ENCODE measurements at places on chromosomes 7 and 10. TPM values are rescaled to one million over a fixed set of nuclear protein-coding genes. Genes with fewer than 3 reads are reported as not detected.
A peak's percentile ranks its signal among the peaks of the same experiment; 100 is the strongest.

- peak overlapping the region; percentile 99 for H3K27ac ChIP-seq
- no peak for DNase-seq
Observed at GRCh38 chr7:104983076-104983577, 30.9 kb upstream of the KMT2E start.

Gene PAX2
- 0.30 TPM for total RNA-seq

Gene CAV1
- 4.9 TPM for total RNA-seq

DNA sequence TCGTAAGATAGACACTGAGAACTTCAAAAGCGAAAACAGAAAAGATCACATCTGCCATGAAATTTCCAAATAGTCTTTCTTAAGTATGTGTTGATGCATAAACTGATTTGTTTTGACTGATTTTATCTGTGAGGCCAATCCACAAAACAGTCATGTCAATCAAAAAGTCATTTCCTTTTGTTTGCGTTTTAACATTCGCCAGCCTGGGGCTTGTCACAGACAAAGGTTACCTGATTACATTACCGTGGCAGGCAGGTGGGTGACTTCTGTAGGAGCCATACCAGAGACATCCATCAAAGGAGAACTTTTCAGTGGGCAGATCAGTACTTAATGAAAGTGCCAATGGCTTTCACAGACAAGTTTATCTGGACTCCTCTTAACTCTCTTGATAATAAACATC, 45.5 kb upstream of the BET1 start:
- DNase-seq: no peak
- no peak overlapping the region for H3K4me3 ChIP-seq
- peaks cover 2% of the 10 kb centered on the region for H3K27me3 ChIP-seq

DNA sequence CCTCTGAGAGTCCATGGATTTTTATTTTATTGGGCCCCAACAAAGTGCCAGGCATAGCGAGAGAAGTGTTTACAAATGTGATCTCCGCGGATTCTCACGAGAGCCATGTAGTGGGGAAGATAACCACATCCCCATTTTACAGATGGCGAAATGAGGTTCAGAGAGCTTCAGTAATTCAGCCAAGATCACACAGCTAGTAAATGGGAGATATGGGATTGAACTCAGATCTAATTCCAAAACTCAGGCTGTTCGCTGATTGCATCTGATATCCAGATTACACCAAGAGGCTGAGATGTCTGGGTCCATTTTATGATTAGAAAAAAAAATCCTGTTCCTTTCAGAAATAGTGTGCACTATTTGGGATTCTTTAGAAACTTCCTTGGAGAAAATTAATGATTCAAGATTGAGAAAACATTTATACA, 1.3 kb downstream of the FAS start:
- no peak overlapping the region for H3K4me3 ChIP-seq
- H3K27me3 ChIP-seq: peaks cover 2% of the 10 kb centered on the region
- no peak overlapping the region for H3K27ac ChIP-seq
- peaks cover 5% of the 10 kb centered on the region for H3K4me1 ChIP-seq
- DNase-seq: no peak
- H3K36me3 ChIP-seq: no peaks in the 10 kb centered on the region

- H3K36me3 ChIP-seq: no peaks in the 10 kb centered on the region
- H3K4me3 ChIP-seq: no peak overlapping the region
- DNase-seq: peak; percentile 89
- H3K27me3 ChIP-seq: no peaks in the 10 kb centered on the region
Observed at GRCh38 chr7:130356121-130356875, 11.7 kb downstream of the CPA5 start.

DNA sequence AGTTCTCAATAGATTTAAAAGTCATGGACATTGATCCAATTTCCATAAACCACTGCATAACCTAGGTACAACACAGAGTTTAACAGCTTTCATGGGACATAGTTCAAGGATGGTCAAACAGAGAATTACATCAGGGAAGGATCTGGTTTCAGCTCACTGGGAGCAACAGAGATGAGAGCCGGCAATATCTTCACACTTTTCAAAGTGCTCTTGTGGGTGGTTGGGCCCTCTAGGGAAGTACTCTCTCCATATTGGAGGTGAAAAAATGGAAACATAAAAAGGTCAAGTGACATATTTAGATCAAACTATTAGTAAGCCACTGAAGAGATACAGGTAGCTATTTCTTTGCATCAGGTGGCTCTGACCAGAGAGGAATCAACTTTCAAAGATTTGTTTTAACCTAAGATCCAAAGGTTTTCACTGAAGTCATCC, 61.8 kb upstream of the LRRN3 start:
- H3K27ac ChIP-seq: no peak overlapping the region
- DNase-seq: no peak
- no peak overlapping the region for H3K4me3 ChIP-seq
- no peaks in the 10 kb centered on the region for H3K27me3 ChIP-seq

Gene SPDYE2
- total RNA-seq: not detected

- no peak for DNase-seq
- H3K27ac ChIP-seq: no peak overlapping the region
- H3K4me3 ChIP-seq: no peak overlapping the region
Observed at GRCh38 chr7:137933270-137934017, 68.4 kb downstream of the CREB3L2 start.

GRCh38 chr7:77239471-77239870, 39.9 kb upstream of the FGL2 start:
- H3K36me3 ChIP-seq: no peaks in the 10 kb centered on the region
- 0 out of 2 replicates have a peak, but pooled peaks cover 9% of the 10 kb centered on the region for H3K4me1 ChIP-seq
- no peak overlapping the region for H3K4me3 ChIP-seq
- no peak overlapping the region for H3K27ac ChIP-seq
- no peaks in the 10 kb centered on the region for H3K27me3 ChIP-seq

Gene TAS2R4
- total RNA-seq: 1.3 TPM

GRCh38 chr10:22253580-22253882, 35.7 kb upstream of the EBLN1 start:
- H3K36me3 ChIP-seq: no peaks in the 10 kb centered on the region
- no peak for DNase-seq
- no peaks in the 10 kb centered on the region for H3K4me1 ChIP-seq
- H3K4me3 ChIP-seq: no peak overlapping the region
- H3K27me3 ChIP-seq: no peaks in the 10 kb centered on the region

DNA sequence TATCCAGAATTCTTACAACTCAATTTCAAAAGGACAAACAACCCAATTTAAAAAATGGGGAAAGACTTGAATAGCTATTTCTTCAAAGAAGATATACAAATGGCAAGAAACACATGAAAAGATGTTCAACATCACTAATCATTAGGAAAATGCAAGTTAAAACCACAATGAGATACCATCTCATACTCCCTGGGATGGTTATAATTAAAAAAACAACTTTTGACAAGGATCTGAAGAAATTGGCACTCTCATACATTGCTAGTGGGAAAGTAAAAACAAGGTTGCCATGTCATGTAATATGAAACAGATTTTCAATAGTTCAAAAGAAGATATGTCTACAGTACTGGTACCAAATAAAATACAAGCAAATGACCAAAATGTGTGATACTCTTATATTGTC, 9.0 kb downstream of the OAT start:
- H3K4me1 ChIP-seq: 0 out of 2 replicates have a peak, but pooled peaks cover 7% of the 10 kb centered on the region
- peaks cover 6% of the 10 kb centered on the region for H3K36me3 ChIP-seq
- H3K27me3 ChIP-seq: no peaks in the 10 kb centered on the region
- no peak overlapping the region for H3K4me3 ChIP-seq
- DNase-seq: no peak
- H3K27ac ChIP-seq: no peak overlapping the region

DNA sequence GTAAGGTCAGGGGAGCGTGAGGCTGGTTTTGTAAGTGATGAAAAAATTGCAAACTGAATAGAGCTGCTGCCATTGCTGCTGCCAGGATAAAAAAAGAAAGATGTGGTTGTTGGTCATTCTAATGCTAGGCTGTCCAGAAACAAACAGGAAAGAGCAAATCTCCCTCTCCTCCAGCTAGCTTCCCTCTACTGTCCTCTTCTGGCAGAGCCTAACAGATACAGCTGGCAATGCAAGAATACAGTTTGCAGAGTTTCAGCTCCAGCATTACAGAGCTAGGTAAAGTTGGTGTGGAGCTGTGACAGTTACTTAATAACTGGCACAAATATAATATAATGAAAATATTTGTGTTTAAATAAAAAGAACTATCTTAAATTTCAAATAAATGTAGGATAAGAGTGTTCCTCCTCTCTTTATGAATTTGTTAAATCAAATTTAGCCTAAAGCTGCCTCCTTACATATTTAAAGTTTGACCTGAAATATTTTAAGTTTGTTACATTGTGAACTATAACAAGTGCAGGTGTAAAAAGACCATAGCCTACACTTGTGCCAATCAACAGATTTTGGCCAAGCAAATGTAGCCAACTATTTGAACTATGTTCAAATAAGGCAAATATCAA, 407.7 kb downstream of the SH2D4B start:
- H3K27ac ChIP-seq: no peak overlapping the region
- no peak for DNase-seq
- no peaks in the 10 kb centered on the region for H3K27me3 ChIP-seq
- H3K36me3 ChIP-seq: no peaks in the 10 kb centered on the region
- H3K4me1 ChIP-seq: no peaks in the 10 kb centered on the region

DNA sequence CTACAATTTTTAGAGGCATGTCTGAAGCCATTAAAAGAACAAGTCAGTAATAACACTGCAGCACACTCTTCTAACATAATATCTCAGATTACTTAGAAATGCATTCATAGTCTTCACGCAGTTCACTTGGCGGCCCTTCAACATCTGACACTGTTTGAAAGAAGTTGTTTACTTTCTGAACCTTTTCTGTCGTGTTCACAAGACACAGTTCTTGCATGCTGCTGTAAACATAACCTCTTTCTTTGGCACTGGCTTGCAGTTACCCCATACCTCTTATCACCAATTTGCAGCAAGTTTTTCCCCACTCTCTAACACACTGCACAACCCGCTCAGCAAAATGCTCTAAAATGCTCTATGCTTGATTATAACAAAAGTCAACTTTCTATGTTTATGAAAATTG, 12.0 kb downstream of the PIP4K2A start:
- H3K27ac ChIP-seq: no peak overlapping the region
- H3K36me3 ChIP-seq: no peaks in the 10 kb centered on the region
- no peak for DNase-seq
- H3K4me3 ChIP-seq: no peak overlapping the region
- H3K4me1 ChIP-seq: peaks cover 17% of the 10 kb centered on the region
- no peaks in the 10 kb centered on the region for H3K27me3 ChIP-seq

DNA sequence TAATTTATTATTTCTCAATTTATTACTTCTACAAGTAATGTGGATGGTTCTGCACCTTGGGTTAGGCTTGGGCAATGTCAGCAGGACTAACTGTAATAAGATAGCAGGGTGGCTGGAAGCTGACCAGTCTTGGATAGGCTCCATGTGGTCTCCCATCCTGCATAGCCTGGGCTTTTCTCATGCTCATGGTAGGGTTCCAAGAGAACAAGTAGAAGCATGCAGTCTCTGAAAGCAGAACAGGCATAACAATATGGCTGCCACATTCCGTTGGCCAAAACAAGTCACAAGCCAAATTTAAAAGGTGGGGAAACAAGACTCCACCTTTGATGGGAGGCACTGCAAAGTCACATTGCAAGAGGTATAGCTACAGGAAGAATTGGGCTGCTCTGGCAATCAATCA, 98.6 kb upstream of the MDFIC start:
- H3K4me1 ChIP-seq: no peaks in the 10 kb centered on the region
- no peaks in the 10 kb centered on the region for H3K27me3 ChIP-seq
- DNase-seq: no peak
- no peak overlapping the region for H3K4me3 ChIP-seq
- no peaks in the 10 kb centered on the region for H3K36me3 ChIP-seq

DNA sequence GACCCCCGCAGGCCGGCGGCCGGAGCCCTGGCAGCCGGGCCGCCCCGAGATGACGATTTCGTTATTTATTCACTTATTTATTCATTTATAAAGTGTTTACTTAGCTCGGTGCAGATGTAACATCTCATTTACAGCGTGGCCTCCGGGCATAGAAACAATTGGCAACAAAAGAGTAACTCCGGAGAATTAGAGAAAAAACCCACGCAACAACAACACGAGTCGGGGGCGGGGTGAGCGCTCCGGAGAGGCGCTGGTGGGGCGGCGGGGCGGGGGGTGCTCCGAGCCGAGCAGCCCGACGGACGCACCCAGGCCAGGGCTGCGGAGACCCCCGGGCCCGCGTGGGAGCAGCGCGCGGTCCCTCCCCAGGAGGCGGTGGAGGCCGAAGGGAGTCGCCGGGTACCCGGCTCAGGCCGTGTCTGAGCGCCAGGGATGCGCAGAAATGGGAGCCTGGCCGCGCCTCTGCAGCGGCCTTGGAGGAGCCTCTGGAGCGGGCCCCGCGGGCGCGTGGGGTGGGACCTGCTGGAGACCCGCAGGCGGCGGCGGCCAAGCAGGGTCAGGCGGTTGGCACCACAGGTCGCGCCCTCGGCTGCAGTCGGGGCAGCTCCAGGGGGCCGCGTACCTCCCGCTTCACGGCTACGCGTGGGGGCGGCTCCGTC, 14.3 kb downstream of the UNCX start:
- no peak for DNase-seq
- no peaks in the 10 kb centered on the region for H3K36me3 ChIP-seq
- H3K4me1 ChIP-seq: no peaks in the 10 kb centered on the region

GRCh38 chr7:119522263-119522662, 750.7 kb upstream of the KCND2 start:
- no peaks in the 10 kb centered on the region for H3K36me3 ChIP-seq
- no peaks in the 10 kb centered on the region for H3K27me3 ChIP-seq
- no peak for DNase-seq
- H3K4me3 ChIP-seq: no peak overlapping the region
- H3K4me1 ChIP-seq: no peaks in the 10 kb centered on the region

- no peaks in the 10 kb centered on the region for H3K27me3 ChIP-seq
- H3K36me3 ChIP-seq: 0 out of 2 replicates have a peak, but pooled peaks cover 2% of the 10 kb centered on the region
- no peak for DNase-seq
- peaks cover 13% of the 10 kb centered on the region for H3K4me1 ChIP-seq
Observed at GRCh38 chr10:5416981-5417380, 4.6 kb downstream of the NET1 start.

Gene CCL26
- total RNA-seq: not detected

DNA sequence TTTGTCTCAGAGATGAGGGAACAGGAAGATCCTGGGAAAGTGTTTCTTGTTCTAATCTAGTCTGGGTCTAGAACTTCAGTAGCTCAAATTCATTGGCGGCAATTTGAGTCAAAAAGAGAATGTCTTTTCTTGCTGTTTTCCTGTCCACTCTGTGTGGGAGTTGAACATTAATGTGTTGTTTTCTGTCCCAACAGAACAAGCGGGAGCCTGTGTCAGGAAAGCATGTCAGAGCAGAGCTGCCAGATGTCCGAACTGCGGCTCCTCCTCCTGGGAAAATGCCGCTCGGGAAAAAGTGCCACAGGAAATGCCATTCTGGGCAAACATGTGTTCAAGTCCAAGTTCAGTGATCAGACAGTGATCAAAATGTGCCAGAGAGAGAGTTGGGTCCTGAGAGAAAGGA, 16.0 kb downstream of the GIMAP8 start:
- no peaks in the 10 kb centered on the region for H3K27me3 ChIP-seq
- H3K4me1 ChIP-seq: no peaks in the 10 kb centered on the region

Gene TSPAN15
- total RNA-seq: 86.5 TPM

Gene FAM25G
- not detected for total RNA-seq

- H3K27me3 ChIP-seq: no peaks in the 10 kb centered on the region
- H3K27ac ChIP-seq: no peak overlapping the region
- H3K36me3 ChIP-seq: no peaks in the 10 kb centered on the region
- no peak for DNase-seq
- H3K4me3 ChIP-seq: no peak overlapping the region
- H3K4me1 ChIP-seq: peaks cover 11% of the 10 kb centered on the region
Observed at GRCh38 chr7:9201928-9202327, 768.5 kb downstream of the NXPH1 start.

GRCh38 chr7:81780914-81781693, 11.3 kb upstream of the HGF start:
- no peak overlapping the region for H3K4me3 ChIP-seq
- H3K27ac ChIP-seq: no peak overlapping the region
- no peaks in the 10 kb centered on the region for H3K4me1 ChIP-seq
- H3K27me3 ChIP-seq: no peaks in the 10 kb centered on the region

- DNase-seq: no peak
- H3K36me3 ChIP-seq: no peaks in the 10 kb centered on the region
- no peak overlapping the region for H3K27ac ChIP-seq
- no peak overlapping the region for H3K4me3 ChIP-seq
Observed at GRCh38 chr7:39069896-39070881, 92.5 kb downstream of the POU6F2 start.
